ENCODE measurements at places on chromosomes 13 and 19.

- DNase-seq, result no peak
These were observed 30.8 kb downstream of the IRS2 start for GRCh38 chr13:109755551-109755950.

GRCh38 chr13:41606646-41607045 is 149.3 kb downstream of the RGCC start:
- no peak for DNase-seq

- DNase-seq, result no peak
These were observed 105.6 kb downstream of the SPRY2 start for GRCh38 chr13:80235166-80235966.

- DNase-seq, result no peak
These were observed 905.8 kb downstream of the SLITRK1 start for GRCh38 chr13:82976499-82976898.

DNA sequence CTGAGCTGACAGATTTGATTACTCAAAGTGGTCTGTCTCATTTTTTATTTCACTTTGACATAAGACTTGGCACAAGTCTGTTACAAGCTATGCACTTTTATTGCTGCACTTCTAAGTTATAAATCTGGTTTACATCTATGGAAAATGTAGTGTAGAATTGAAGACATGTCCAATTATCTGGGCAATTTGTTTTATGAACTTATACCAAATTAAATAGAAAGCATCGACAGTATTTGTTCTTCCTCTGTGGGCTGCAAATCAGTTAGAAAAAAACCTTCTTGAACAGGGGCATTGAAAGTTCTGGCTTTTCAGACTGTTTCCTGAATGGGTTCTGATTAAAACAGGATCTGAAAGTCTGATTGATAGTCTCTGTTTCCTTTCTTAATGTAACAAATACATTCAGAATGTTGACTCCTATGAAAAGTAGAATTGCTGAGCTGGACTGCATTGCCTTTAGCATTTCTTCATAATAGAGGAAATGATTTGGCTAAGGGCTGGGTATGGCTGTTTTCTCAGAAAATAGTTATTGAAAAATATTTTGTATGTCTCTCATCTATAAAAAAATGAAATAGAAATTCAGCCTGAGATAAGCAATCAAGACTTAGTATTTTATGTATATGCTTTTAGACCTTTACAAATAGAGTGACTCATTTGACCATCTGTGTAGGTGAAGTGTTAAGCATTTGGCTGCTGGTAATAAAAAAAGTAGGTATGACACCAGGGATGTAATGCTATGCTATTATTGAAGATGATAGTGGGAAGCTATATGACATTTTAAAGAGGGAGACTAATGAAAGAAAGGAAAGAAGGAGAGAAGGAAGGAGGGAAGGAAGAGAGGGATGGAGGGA is 210.9 kb upstream of the SPRY2 start:
- DNase-seq, result no peak

- no peak for DNase-seq
These were observed 40.0 kb downstream of the ADPRHL1 start for GRCh38 chr13:113413178-113413897.

DNA sequence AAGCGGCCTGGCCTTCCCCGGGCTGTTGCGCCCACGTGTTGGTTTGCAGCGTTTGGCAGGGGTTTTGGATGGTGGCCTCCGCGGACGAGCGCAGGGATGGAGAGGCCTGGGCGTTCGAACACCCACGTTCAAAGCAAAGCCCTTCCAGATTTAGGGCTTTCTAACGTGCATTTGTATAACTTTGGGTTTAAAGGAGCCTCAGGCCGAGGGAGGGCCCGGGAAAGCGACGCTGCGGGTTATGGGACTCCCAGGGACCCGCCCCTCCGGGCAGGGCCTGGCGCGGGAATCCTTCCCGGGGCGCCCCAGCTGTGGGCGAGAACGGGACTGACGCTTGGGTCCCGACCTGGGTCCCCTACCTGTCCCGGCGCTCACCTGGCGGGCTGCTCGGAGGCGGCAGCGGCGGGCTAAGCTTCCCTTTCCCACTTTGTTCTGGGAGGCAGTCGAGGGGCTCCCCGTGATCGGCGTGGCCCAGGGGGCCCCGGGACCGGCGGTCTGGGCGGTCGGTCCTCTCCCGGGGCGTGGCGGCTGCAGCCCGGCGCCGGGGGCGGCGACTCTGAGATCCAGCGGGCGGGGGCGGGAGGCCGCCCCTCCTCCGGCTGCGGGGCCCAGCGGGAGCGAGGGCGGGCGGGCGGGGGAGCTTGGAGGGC is at the start of gene FBXO17:
Gene FBXO17, minus strand, starts transcription at position 529 of the 647 bp plus-strand sequence. CDS start 25,423 bp downstream, outside the sequence.
- no peak for DNase-seq

DNA sequence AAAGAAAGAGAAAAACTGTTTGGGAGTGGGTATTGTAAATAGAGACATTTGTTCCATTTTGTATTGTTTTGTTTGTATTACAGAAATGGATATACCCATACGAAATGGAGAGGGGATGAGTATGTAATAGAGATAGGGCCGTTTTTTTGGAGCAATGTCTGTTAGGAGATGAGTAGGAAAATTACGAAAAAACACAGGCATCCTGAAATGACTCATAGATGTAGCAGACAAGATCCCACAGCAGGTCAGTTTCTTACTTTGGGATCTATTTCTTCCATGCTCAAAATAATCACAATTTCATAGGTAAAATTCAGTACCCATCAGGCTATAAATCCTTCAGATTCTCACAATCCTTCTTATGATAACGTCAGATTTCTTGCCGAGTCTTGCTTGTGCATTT is 779.4 kb upstream of the SLITRK1 start:
- DNase-seq, result no peak

GRCh38 chr13:41562083-41562482 is 104.7 kb downstream of the RGCC start:
- no peak for DNase-seq

DNA sequence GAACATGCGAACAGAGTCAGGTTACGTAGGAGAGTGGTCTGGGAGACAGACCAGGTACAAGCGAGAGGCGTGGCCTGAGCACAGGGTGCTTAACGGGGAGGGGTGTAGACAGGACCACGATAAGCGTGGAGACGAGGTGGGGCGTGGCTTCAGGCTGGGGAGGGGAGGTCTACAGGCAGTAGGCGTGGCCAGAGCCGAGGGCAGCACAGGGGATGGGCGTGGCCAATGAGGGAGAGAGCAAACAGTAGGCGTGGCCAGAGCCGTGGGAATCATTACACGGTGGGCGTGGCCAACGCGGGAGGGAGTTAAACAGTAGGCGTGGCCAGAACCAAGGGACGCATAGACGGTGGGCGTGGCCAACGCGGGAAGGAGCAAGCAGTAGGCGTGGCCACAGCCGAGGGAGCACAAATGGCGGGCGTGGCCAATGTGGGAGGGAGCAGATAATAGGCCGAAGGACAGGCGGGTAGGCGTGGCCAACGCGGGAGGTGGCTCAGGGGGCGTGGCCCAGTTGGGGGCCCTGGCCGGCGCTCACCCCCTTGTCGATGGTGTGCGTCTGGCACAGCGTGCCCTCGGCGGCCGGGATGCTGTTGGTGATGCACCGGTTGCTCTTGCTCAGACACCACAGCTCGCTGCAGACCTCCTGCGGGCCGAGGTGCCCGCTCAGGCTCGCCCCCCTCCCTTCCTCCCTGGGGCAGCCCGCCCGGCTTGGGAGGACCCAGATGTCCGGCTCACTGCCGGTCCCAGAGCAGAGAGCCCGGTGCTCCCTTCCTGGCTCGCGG is 15.2 kb upstream of the MYO1F start:
- DNase-seq, result peak; percentile 91

- DNase-seq, result peak; percentile 57
These were observed 5.9 kb downstream of the BORCS8 start for GRCh38 chr19:19185853-19186740.

GRCh38 chr13:71865874-71866334 is 1.1 kb downstream of the DACH1 start:
- no peak for DNase-seq

DNA sequence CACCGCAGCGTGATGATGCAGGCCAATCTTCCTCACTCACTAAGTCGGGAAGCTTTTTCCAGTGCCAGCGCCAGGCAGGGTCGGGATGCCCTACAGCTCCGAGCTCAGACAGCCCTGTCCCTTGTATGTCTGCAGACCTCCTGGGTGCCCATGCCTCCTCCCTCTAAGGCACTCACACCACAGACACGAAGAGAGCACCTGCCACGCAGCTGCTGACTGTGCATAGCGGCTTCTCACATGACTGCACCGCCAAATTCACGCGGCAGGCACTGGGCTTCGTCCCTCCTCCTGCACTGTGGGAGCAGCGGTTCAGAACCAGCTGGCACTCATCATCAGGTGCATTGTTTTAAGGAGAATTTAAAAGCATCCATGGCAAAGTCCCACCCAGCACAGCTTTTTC is 88.1 kb downstream of the SLC7A1 start:
- no peak for DNase-seq

- DNase-seq, result peak; percentile 3
These were observed 21.5 kb upstream of the SGCG start for GRCh38 chr13:23159205-23159759.
